Activated CD4-positive, alpha-beta T cell treated with anti-CD3 and anti-CD28 coated beads for 1 hour (primary cell): ENCODE measurements at places on chromosomes 5 and 9.

- DNase-seq = no peak
Observed at GRCh38 chr5:150146862-150147601, 8.6 kb downstream of the PDGFRB start.

DNA sequence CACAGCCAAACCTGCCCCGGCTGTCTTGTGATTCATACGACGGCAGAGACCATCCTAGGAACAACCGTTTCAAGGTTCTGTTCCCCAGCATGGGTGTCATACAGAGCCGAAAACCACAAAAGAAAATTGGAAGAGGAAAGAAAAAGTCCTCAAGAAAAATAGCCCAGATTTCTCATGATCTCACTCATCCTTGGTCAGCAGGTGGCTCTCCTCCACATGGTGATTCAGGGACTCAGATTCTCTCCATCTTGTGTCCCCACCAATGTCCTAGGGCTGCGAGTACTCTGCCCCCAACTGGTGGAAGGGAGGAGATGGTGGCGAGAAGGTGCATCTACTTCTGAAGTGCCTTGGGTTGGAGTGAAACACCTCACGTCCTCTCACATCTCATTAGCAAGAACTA, 25.6 kb downstream of the PDZD2 start:
- no peak for DNase-seq

GRCh38 chr5:150346592-150346991, 10.9 kb upstream of the TCOF1 start:
- no peak for DNase-seq

DNA sequence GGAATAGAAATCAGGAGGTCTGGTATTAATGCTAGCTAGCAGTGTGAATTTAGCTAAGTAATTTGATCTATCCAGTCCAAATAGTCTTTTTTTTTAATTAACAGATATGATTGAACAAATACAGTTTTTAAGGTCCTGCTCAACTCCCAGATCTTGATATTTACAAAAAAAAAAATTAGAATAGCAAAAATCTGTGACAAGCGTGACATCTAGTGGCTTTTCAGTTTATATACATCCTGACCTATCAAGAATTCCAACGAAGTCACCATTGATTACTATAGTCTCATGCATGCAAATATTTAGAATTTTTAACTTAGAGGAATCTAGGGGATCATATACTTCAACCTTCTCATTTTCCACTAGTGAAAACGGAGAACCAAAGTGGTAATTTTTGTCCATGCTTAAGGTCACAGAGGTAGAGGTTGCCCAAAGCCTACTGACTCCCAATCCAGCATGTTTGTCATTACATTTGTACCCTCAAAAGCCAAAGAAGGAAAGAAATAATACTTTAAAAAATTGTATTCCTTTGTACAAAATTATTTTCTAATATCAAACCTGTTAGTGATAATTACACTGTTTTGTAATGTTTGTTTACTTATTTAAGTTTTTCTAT, 17.6 kb upstream of the TARS1 start:
- DNase-seq = no peak

- DNase-seq = no peak
Observed at GRCh38 chr5:112264151-112264550, 154.9 kb downstream of the EPB41L4A start.
